ENCODE measurements at places on chromosomes 3 and 15.

DNA sequence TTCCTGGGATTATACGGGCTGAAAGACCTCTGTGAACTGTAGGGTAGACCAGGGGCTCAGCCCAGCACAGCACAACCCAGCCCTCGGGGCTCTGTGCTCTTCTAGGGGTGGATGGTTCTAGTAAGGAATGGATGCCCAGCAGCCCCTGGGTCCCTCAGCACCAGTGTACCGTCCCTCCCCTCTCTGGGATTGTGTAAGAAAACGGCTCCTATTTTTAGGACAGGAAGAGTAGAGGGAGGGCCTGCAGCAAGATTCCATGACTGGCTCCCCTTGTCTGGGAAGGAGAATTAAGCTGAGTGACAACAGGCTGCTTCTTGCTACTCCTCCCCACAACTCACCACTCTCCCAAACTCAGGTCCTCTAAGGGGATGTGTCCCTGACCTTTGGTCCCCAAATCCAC is 270.8 kb upstream of the TOPAZ1 start:
- no peak for DNase-seq

- DNase-seq: no peak
These were observed 161.0 kb downstream of the PLD1 start for GRCh38 chr3:171649267-171649666.

GRCh38 chr3:142852009-142852408 is 36.9 kb downstream of the PCOLCE2 start:
- DNase-seq: no peak

GRCh38 chr3:150252462-150252861 is 155.6 kb upstream of the TSC22D2 start:
- no peak for DNase-seq

DNA sequence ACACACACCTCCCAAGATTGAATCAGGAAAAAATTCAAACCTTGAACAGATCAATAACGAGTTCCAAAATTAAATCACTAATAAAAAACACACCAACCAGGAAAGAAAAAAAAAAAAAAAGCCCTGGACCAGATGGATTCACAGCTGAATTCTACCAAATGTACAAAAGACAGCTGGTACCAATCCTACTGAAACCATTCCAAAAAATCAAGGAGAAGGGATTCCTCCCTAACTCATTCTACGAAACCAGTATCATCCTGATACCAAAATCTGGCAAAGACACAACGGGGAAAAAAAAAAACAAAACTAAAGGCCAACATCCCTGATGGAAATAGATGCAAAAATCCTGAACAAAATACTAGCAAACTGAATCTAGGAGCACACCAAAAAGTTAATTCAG is 54.4 kb upstream of the SLC12A8 start:
- no peak for DNase-seq

DNA sequence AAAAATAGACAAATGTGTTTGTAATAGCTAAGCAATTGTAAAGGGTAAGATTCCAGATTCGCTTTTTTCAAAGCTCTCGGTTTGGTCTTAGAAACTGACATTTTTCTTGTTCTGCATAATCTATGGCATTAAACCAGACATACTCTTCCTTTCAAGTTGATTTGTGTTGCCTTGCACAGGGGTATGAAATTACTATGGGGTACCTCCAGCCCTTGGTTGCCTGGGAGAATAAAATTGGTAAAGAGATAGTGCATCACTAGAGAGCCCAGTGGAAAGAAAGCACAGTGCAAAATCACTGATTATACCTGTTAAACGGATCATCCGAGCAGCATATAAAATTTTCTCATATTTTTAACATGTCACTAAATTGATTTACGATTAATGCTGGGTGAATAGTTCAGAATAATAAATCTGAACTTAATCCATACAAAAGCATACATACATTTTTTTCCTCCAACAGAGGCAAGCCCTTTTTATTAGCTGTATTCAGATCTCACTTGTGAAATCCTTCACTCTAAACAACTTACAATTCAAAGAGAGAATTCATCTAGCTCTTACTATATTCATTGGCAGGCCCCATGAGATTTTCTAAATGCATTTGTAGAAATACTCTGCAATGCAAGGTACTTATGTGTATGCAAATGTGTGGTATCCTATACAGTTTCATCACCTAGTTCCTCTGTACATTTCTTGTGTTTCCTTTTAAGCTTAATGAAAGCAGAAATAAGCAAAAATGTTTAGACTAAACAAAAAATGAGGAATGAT is 224.4 kb downstream of the ROBO1 start:
- no peak for DNase-seq

GRCh38 chr3:94433811-94434210 is 370.9 kb downstream of the NSUN3 start:
- DNase-seq: no peak

DNA sequence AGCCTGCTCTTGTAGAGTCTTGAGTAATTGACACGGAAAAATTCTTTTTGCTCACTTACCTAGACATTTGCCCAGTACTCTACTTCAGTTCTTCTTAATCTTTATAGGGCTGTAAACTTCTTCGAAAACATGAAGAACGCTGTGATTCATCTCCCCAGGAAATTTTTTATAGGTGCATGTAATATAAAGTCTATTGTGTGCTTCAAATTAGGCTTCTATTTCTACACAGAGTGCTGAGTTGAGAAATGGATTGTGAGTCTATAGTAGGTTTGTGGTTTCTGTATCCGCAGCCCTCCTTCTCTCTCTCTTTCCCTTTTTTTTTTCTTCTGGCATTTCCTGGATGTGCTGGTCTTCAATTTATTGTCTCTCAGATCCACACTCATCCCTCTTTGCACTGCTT is 183.3 kb upstream of the DCBLD2 start:
- DNase-seq: no peak

DNA sequence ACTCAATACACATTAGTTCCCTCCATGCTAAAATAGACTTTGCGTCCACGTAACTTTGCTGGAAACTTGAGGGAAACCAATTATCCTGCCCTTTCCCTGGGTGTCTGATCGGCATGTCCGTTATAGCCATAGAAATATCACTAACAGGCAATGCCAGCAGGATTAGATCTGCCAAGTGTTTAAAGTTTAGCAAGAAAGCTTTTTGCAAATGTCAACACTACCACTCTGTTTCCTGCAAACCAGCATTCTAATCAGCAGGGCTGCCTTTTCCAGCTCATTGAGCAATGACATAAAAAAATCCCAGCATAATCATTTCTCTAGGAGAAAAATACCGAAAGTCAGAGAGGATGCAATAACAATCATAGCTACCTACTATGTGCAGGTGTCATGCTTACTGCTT is 60.9 kb downstream of the NOX5 start:
- no peak for DNase-seq

DNA sequence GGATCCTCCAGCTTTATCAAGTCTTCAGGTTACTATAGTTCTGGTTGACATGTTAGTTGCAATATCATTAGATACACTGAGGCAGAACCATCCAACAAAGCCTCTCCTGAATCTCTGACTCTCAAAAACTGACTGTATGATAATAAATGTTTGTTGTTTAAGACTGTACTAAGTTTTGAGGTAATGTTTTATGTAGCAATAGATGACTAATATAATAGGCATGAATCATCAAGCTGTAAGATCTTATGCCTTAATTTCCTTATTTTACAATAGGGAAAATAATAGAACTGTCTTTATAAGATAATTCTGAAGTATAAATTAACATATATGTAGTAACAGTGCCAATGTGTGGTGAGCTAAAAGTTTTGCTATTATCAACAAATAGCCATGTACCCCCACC is 88.9 kb upstream of the TBC1D5 start:
- no peak for DNase-seq

- no peak for DNase-seq
These were observed 1.3 kb upstream of the PPP4R2 start for GRCh38 chr3:72995337-72995736.

GRCh38 chr3:45962033-45962432 is 18.8 kb downstream of the CXCR6 start:
- DNase-seq: no peak

GRCh38 chr3:69445498-69445897 is 59.6 kb upstream of the FRMD4B start:
- no peak for DNase-seq

DNA sequence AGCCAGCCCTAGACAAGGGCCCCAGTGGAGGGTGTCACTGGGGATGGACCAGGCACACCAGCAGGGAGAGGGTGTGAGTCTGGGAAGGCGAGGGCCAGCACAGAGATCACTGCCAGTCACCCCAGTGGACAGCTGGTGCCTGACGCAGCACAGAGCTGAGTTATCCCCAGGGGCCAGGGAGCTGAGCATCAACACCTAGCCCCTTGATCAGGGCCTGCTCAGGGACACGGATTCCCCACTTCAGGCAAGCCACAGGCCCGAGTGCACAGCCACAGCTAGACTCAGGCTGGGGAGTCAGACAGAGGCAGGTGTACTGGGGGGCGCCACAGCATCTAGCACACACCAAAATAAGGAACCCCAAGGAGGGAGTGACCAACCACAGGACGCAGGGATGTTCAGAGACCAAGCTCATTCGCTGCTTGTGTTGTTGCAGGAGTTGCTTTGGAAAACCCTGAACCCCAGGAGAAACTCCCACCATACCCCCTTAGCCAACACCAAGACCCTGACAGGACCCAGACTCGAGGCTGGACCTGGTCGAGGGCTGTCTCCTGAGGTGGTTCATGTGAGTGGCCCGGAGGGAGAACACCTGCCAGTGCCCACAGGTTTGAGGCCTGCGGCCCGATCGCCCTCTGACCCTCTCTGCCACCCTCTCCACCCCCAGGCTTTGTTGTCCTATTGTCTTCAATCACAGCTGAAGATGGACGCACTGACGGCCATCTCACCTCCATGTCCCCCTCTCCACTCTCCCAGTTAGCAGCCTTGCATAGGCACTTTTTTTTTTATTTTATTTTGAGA is 146.8 kb downstream of the TPRA1 start:
- peak; percentile 4 for DNase-seq

DNA sequence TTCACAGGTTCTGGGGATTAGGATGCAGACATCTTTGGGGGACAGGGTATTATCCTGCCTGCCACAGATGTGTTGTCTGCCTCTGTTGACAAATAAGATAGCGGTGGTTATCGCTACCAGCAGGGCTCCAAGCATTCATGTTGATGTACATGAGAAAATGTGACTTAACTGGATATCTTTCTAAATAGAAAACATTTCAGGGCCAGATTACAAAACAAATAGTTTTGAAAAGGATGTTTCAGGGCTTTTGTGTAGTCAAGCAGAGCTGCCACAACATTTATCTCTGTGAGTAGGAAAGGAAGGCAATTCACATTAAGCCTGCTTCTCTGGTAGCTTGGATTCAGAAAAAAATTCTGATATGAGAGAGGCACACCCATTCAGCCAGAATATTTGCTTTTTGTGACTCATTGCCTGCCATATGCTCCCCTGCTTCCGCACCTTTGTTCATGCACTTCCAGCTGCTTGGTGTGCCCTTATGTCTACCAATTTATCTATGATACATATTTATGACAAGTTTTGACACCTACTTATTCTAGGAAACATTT is 22.8 kb downstream of the PLS1 start:
- DNase-seq: no peak

DNA sequence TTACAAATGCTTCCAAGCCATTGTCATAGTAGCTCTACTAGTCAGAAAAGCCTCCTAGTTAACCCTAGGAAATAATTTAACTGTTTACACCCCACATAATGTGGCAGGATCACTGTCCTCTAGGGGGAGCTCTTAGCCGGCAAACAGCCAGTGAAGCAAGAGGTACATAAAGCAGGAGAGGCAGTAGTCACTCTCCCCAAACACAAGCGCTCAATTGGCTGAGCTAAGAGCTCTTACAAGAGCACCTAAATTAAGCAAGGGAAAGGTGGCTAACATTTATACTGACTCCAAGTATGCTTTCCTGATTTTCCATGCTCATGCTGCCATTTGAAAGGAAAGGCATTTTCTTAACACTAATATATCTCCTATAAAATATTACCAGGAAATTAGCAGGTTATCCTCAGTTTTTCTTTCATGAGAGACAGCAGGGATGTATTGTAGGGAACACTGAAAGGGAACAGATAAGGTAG is 37.6 kb downstream of the NCEH1 start:
- DNase-seq: no peak

DNA sequence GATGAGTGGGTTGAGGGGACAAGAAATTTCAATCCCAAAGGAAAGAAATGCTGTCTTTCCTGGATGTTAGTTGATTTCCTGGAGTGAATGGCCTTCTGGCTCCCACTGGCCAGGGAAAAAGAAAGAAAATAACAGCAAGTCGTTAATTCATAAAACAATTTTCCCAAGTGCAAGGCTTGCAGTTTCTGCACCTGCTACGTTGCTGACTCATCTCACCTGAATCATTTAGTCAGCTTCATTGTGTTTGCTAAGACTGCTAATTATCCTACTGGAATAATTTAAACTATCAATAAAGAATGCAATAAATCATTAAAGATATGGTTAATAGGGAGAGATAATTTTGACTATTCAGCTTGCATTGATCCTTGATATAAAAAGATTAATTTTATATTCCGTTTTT is 387.6 kb downstream of the ROBO2 start:
- DNase-seq: no peak

DNA sequence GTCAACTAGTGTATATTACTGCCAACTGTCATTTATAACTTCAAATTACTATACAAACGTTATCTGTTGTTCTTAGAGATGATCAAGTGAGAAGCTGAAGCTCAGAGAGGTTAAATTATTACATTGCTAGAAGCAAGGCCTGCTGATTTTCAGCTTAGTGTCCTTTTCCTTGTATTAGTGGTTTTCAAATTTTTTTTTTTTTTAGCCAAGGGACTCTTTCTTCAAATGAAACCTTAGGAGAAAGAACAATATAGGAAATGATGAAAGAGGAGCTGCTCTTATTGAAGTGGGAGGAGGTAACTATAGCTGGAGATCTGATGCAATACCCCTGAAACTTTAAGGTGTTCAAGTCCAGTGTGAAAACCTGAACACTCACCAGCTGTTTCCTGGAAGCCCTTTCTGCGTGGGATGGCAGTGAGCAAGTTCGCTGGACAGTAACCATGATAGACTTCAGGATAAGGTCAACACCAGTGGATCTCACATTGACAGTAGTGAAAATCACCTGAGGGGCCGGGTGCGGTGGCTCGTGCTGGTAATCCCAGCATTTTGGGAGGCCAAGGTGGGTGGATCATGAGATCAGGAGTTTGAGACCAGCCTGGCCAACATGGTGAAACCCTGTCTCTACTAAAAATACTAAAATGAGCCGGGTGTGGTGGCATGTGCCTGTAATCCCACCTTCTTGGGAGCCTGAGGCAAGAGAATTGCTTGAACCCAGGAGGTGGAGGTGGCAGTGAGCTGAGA is 376.2 kb downstream of the EDEM1 start:
- no peak for DNase-seq

GRCh38 chr3:77102951-77103769 is 63.3 kb downstream of the ROBO2 start:
- DNase-seq: no peak

- DNase-seq: no peak
These were observed 25.8 kb downstream of the COLQ start for GRCh38 chr3:15495461-15496340.

DNA sequence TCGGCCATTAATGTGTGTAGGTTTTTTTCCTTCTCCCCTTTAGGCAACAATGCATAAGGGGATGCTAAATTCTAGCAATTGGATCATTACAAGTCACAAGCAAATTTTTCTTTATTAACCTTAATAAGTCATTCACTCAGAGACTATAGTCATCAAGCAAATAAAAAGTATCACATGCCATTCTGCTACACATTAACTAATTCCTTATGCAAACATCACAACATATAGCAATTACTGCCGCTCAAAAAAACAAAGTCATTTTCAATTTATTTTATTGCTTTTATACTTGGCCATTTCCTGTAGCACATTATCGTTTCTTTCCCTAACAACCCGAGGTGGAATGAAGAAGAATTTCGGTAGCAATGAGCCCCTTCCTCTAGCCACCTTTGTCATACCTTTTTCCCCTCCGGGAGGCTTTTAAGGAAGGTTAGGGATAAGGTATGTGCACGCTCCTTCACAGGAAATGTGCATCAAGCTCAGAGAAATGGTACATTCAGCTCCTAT is 421.2 kb downstream of the TIGIT start:
- no peak for DNase-seq
